ENCODE measurements at places on chromosomes 6 and 20. TPM values are rescaled to one million over a fixed set of nuclear protein-coding genes. Genes with fewer than 3 reads are reported as not detected.

DNA sequence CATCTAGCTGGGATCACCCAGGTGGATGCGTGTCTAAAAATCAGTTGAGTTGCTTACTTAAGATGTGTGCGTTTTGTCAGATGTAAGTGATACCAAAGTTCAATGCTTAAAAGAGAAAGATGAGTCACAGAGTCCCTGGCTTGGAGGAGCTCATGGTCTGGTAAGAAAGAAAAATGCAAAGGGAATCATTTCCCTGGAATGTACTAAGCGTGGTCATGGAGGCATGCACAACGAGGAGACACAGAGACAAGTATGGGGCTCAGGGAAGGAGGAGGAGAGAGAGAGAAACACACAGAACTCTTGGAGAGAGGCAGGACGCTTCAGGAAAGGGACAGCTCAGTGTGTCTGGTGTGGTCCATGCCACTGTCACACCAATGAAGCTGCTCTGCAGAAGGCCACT, 186.9 kb upstream of the GMDS start:
- DNase-seq = no peak

DNA sequence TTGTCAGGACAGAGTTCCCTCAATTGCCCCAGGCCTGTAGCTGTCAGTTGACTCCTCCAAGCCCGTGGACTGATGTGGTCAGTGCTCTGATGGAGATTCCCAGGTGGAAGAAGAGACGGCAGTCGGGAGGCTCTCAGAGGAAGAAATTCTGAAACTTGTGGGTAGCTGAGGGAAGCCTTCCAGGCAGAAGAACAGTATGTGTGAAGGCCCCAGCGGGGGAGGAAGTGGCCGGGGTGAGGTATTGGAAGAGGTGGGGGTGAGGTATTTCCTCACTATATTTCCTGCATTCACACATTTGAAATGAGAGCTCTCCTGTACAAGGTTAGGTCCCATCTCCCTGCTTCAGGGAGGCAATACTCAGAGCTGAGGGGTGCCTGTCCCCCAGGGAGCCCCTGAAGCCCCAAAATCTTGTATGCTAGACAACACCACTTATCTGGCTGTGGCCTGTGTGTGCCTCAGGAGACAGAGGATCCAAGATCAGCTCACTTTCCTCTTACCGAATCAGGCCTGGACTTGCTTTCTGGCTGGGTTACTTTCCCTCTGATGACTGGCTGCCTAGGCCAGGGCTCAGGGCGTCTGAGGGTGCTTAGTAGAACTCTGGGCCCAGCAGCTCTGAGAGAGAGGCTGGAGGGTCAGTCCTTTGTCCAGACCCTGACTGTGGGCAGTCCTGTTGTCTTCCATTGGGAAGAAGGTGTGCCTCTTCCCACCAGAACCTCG, 49.3 kb upstream of the MYL9 start:
- DNase-seq = no peak

- no peak for DNase-seq
Observed at GRCh38 chr6:156919814-156920369, 142.7 kb downstream of the ARID1B start.

DNA sequence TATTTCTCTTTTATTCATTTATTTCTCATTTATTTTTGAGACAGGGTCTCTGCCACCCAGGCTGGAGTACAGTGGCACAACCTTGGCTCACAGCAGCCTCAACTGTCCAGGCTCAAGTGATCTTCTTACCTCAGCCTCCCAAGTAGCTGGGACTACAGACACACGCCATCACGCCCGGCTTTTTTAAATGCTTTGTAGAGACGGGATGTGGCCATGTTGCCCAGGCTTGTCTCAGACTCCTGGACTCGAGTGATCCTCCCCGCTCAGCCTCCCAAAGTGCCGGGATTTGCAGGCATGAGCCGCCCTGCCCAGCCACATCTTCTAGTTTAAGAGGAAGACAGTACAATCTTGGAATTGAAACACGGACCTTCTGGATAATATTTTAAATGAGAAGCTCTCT, 21.6 kb upstream of the FOXF2 start:
- DNase-seq = no peak

GRCh38 chr6:169962604-169963469, 211.4 kb downstream of the ERMARD start:
- no peak for DNase-seq

- peak; percentile 41 for DNase-seq
Observed at GRCh38 chr6:168292826-168293225, 26.8 kb downstream of the DACT2 start.

DNA sequence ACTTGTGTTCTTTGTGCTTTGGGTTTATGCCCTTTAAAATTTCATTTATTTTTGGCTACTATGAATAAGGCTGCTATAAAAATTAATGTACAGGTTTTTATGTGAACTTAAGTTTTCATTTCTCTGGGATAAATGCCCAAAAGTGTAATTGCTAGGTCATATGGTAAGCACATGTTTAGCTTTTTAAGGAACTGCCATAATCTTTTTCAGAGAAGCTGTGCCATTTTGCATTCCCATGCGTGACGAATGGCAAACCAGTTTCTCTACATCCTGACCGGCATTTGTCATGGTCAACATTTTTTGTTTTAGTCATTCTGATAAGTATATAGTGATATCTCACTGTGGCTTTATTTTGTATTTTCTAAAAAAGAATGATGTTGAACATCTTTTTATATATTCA, 236.0 kb upstream of the SGK1 start:
- DNase-seq = peak; percentile 69

- DNase-seq = no peak
Observed at GRCh38 chr6:28371706-28372451, 22.1 kb downstream of the ZKSCAN3 start.

- no peak for DNase-seq
Observed at GRCh38 chr20:4961746-4962145, 39.6 kb downstream of the SLC23A2 start.

GRCh38 chr20:48845721-48846306, 18.0 kb upstream of the PREX1 start:
- DNase-seq = no peak

DNA sequence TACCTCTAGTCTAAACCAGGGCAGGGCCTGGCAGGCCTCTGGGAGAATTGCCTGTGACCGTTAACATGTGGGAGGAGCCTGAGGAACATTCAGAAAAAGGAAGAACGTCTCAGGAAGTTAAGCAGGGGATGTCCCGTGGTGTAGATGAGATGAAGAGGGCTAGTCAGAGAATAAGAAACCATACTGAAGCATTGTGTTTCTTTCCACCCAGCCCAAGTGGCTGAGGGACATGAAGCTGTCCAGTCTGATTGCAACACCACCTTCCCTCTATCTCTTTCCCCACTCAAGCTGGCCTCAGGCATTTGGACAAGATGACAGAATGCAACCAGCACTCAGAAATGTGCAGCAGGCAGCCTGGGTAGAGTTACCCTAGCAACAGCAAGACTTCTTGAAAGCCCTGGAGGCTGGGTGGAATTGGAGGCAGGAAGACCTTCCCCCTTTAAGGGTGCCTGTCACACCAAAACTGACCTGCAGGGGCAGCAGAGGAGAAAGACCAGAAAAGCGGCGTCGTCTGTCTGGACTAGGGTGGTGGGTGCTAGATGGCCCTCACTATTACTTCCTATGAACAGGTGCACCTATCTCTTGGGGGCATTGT, 186.1 kb downstream of the UNC5CL start:
- no peak for DNase-seq

DNA sequence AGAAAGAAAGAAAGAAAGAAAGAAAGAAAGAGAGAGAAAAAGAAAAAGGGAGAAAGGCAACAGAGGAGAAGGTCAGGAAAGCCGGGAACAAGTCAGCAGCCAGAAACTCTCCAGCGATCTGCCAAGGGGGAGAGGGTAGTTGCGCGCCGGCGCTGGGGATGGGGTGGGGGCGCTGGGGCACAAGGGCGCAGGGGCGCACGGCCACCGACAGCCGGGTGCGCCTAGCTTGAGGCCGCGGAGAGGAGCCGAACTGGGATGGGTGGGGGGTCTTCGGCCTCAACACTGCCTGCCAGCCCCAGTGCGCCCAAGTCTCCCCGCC, 533 bp upstream of the RSPO3 start:
- DNase-seq = no peak

DNA sequence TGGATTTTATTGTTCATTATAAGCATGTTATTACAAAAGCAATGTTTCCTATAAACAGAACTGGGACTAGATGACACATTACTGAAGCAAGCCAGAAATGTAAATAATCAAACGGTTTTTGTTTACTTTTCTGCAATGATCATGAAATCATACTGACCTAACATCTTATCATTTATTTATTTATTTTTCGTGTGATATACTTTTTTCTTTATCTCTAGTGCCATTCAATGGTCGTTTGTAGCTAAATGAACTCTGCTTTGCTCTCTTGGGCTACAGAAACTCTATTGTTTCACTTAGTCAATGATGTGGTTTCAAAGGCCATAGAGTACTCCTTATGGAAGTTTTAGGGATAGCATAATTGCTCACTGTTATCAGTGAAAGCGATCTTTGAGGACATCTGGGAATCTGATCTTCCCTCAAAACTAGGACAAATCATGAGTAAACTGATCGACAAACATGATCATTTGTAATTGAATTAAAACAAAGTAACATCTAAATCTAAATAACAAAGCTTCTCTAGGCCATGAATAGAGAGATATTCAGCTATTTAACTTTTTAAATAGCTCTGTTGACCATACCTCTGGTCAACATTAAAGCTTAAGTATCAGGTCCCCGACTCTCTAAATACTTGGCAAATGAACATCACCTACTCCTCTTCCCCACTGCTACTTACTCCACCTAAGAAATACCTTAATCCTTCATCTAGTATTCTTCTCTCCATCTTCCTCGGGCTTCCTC, 933.4 kb downstream of the TFAP2A start:
- DNase-seq = no peak

- no peak for DNase-seq
Observed at GRCh38 chr6:169417101-169417500, 163.5 kb upstream of the THBS2 start.

- DNase-seq = no peak
Observed at GRCh38 chr20:38299963-38300362, 4.0 kb upstream of the BPI start.

DNA sequence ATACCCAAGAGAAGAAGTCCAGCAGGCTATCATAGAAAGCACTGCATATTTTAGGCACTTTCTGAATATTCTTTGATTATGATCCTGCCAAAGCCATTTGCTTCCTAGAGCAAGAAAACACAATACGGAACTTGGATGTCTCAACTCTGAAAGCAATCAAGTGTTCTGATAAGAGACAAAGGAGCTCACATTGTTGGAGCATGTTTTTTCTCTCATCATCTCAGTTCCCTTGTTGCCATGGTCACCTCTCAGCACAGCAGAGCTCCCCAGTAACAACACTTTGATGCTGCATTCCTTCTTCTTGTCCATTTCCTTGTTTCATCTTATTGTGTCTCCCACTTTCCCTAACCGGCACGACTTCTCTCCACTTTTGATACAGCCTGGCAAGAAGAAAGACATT, 168.7 kb upstream of the FUT9 start:
- no peak for DNase-seq

DNA sequence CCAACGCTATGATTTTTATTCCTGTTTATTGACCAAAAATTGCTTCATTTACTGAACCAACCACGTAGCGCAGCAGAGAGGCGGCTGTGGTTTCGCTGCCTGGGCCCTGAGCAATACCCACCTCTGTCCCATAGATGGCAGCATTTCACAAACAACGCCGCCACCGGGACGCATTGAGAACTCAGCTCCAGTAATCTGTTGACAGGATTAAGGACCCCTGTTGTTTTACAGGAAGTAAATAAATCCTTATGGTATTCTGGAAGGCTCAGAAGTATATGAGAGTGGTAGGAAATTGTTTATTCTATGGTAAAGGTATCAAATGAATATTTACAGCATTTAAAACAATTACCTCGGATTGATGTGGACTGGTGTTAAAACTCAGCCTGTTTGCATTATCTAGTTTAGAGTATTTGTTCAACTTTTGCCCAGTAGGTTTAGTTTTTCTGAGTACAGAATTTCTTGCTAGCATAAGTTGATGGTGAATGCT, 547.9 kb upstream of the SLC35B3 start:
- DNase-seq = peak; percentile 72

- no peak for DNase-seq
Observed at GRCh38 chr6:34955442-34955841, 66.4 kb downstream of the ANKS1A start.

DNA sequence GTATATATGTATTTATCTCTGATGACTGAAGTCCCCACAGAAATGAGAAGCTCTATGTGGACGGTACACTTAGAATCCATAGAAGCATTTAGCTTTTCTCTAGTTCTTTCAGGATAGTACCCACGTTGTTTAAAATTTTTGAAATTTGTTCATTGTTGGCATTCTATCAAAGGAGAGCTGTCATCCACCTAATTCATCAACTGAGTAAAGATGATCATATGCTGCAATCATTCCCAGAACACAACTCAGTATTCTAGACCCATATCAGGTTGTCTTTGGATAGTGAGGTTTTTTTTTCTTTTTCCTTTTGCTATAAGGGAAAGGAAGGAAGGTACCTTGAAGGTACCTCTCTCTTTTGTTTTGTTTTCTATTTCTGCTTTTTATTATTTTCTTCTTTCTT, 9.3 kb downstream of the SERAC1 start:
- DNase-seq = no peak

DNA sequence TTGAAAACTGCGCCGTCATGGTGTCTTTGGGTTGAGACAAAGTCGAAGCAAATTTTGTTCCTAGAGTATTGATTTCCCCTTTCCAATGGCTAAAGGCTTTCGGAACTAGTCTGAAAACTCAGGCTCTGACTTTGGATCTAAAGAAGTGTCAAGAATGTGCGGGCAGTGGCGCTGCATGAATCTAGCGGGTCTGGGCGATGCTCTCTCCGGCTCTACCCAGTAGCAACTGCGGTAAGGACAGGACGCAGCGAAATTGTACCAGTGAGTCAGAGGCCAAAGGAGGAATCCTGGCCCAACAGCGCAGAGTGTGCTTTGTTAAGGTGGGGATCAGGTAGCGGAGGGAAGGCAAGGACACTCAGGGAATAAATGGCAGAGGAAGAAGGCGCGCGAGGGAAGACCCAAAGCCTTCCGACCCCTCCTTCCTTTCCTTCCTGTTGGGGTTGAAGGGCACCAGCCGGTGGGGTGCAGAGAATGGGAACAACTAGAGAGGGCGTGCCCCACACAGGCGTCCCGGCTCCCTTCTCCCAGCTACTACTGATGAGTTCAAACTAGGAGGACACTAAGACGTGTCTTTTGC, 32.1 kb downstream of the HLA-F start:
- no peak for DNase-seq

RUNX2 gene
- total RNA-seq = 2.9 TPM

GLP1R gene
- total RNA-seq = 0.10 TPM

NOX3 gene
- total RNA-seq = not detected

TPD52L1 gene
- 15.6 TPM for total RNA-seq

RALGAPB gene
- total RNA-seq = 36.1 TPM

STX7 gene
- 25.9 TPM for total RNA-seq

LKAAEAR1 gene
- 0.39 TPM for total RNA-seq

PRL gene
- 0.39 TPM for total RNA-seq

BACH2 gene
- 11.9 TPM for total RNA-seq

EFCAB8 gene
- not detected for total RNA-seq
